ENCODE measurements at places on chromosomes 11 and 22.

- no peak for DNase-seq
Measured at GRCh38 chr11:93933230-93933629, 82.8 kb upstream of the VSTM5 start.

GRCh38 chr11:73800276-73800806 lies 12.7 kb downstream of the MRPL48 start:
- no peak for DNase-seq

DNA sequence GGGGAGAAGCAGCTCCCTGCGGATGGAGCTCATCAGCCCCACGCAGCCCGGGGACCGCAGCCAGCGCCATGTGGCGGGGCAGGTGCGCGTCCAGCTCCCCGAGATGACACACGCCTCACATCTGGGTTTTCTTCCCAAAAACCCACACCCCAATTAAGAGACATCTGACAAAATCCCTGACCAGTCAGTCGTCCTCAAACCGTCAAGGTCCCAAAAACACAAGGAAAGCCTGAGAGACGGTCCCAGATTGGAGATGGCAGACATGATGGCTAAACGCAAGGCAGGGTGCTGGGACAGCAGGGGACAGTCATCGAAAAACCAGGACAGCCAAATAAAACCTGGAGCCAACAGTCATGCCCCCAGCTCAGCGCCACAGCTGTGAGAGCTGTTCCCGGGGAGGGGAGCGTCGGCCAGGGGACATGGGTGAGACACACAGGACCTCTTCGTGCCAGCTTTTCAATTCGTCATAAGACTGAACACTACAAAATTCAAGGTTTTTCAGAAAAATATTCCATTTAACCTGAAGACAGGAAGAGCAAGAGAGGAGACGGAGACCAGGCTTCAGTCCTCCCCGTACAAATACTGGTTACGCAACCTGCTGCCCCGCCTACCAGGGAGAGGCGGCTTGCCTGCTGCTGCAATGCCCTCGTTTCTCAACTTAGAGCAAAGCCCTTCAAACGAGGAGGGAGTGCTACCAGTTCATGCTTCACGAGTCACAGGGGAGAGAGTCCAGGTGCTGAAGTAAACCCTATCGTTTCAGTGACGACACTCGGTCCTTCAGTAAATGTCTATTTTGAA lies 10.5 kb downstream of the TOLLIP start:
- DNase-seq: no peak

GRCh38 chr11:10490398-10491241 lies 35.6 kb downstream of the AMPD3 start:
- DNase-seq: no peak

- DNase-seq: no peak
Measured at GRCh38 chr11:26597899-26598298, 25.8 kb upstream of the MUC15 start.

- no peak for DNase-seq
Measured at GRCh38 chr11:37406651-37407050, 808.6 kb upstream of the RAG2 start.

GRCh38 chr11:102332611-102332994 lies 14.4 kb upstream of the BIRC2 start:
- no peak for DNase-seq

DNA sequence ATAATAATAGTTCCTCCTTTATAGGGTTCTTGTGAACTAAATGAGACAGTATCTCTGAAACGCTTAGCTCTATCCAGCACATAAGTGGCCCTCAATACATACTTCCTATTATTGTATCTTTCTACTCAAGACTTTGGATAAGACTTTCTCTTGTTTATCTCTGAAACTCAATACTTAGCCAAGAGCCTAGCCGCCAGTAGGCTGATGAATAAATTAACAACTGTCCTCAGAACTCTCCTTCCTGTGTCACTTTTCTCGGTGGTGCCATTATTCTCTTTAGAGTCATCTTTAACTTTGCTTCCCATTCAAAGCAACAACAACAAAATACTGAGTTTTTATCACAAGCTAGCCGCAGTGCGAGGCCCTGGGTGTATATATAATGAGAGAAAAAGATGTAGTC lies 86.9 kb downstream of the FAM83F start:
- DNase-seq: no peak

GRCh38 chr11:20351751-20352262 lies 11.7 kb upstream of the HTATIP2 start:
- no peak for DNase-seq

- DNase-seq: no peak
Measured at GRCh38 chr11:61700212-61700611, 20.0 kb downstream of the DAGLA start.

DNA sequence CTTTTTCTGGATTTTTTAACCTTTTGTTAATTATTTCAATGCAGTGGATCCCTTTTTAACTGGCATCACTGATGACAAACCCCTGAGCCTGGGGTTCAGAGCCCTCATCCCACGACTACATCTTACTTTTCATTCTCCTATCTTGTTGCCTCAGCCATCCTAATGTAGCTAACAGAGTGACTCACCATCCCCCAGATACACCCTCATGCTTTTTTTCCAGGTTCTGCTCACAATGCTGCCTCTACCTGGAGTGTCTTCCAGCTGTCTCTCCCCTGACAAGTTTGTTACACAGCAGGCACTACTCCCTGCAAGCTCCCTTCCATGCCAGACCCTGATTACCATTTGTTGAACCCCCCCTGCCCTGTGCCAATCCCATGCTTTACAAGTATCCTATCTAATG lies 135.4 kb downstream of the NCAM1 start:
- no peak for DNase-seq

Measured in CD4-positive, alpha-beta T cell treated with Interleukin-17A for 1 hour (primary cell).